ENCODE measurements at places on chromosomes 7 and 10.
A peak's percentile ranks its signal among the peaks of the same experiment; 100 is the strongest.

GRCh38 chr7:98105942-98106544, 619 bp upstream of the LMTK2 start:
- DNase-seq, result no peak

GRCh38 chr10:125083576-125083920, 76.8 kb downstream of the CTBP2 start:
- no peak for DNase-seq

GRCh38 chr7:132964876-132965275, 117.0 kb downstream of the CHCHD3 start:
- DNase-seq, result peak; percentile 64

- no peak for DNase-seq
These were observed 17.3 kb upstream of the HBP1 start for GRCh38 chr7:107151538-107151937.

GRCh38 chr7:131003634-131004033, 269.6 kb upstream of the KLF14 start:
- DNase-seq, result no peak

DNA sequence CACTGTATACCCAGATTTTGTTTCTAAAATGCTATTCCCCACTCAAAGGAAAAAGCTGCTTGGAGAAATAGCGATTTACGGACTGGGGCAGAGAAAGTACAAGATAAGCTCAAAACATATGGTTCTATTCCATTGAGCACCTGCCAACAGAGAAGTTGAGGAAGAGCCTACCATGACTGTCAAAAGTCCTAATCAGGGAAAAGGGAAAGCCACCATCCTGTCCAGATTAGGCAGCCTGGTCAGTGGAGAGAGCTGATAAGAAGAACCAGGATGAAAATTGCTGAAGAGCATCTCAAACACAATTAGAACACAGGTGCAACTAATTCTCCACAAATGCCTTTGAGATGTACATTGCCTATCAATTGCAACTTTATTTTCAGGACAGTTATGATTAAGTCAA, 104.1 kb downstream of the MYOF start:
- no peak for DNase-seq

GRCh38 chr10:18501198-18501597, 150.2 kb downstream of the NSUN6 start:
- no peak for DNase-seq

DNA sequence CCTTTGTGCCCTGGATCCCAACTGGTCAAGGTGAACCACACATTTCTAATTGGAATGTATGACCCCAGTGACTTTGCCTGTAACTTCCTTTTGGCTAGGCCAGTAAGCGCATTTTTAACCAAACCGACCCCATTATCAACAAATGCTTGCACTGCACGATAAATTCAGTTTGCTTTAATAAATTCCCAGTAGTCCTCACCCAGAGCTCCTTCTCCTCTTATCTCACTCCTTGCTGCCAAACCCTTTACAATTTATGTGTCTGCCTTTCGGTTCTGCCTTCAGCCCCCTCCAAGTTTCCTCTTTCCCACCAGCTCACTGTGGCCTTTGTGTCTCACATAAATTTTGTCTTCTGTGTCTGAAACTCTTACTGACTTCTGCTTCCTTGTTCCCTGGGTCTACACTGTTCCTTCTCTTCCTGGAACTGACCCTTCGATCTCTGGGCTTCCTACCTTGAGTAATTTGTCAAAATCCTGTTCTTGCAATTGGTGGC, 59.0 kb downstream of the TBXAS1 start:
- peak; percentile 74 for DNase-seq

DNA sequence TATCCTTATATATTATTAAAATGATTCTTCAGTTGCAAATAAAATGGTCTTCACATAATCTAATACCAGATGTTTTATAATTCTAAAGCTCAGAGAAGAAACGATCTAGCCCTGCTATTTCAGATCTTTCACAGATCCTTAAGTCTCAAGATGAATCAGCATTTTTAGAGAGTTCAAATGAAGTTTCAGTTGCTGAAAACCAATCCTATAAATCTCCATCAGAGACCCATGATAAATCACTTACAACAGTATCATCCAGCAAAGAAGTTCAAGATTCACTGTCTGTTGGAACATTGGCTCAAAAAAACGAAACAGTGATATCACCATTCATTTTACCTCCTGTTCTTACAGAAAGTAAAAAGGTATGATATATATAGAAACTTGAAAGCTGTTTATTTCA, 137.0 kb downstream of the CCDC7 start:
- no peak for DNase-seq

DNA sequence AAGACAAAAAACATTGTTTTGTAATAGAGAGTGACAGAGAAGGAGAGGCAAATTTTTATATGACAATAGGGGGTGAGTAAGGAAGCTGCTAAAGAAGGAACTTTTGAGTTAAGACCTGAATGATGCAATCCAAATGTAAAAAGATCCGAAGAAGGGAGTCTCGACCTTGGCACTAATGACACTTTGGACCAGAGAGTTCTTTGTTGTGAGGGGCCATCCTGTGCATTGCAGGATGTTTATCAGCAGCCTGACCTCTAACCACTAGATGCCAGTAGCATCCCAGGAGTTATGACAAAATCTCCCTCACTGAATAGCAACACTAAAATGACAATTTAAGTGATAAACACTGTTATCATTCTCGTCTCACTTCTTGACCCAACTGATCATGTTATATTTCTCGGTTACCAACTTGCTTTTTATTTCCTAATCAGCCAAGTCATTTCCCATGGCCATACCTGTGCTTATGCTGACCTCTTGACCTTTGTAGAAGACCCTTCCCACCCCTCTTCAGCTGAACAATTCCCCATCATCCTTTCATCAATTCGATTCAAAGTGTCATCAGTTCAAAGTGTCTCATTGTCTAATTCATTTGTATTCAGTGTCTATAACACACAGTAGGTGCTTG, 30.0 kb downstream of the DGKI start:
- DNase-seq, result no peak

DNA sequence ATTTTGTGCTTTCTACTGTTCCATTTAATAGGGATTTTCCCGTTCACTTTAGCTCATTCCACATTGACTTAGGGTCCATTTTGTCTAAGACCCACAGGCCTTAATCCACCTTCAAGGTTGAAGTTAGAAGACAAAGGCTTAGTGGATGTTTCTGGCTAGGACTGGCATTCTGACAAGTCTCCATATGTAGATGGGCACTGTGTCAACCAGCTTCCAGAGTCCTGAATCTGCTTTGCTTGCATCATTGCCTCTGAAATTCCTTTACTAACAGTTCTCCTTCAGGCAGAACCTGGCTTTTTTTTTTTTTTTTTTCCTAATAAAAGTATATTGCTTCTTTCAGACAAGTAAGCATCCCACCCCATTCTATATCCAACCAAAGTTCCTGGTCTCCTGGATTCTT, 69.6 kb upstream of the PDCD4 start:
- DNase-seq, result no peak

DNA sequence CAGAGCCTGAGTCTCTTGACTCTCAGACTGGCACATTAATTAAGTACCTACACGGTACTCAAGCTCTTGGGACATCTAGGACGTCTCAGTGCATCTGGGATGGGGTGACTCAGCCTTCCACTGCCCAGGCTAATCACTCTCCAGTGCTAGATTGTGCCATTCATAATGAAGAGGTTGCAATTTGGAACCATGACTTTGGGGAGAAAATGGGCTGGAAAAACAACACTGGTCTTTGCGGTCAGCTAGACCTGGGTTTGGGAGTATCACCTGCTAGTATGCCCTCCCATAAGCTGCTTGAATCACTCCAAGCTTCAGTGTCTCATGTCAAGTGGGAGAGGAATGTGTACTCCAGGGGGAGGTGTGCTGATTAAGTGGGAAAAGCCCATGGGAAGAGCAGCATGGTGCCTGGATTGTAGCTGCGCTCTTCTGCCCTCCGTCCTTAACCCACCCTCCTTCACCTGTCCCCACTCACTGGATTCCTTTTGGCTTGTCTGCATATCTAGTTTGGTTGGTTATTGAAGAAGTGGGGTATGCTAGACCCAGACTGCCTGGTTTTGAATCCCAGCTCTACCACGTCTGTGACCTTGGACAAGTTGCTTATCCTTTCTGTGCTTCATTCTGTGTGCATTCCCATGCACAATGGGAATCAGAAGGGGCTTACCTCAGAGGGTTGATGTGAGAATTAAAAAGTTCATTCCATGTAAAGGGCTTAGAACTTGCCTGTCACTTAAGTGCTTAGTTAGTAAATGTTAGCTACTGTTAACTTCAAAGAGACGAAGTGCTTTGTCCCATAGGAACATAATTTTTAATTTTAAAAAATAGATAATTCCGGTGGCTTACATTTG, 3.8 kb downstream of the NFE2L3 start:
- DNase-seq, result peak; percentile 7

GRCh38 chr10:109737626-109738025, 185.7 kb downstream of the XPNPEP1 start:
- DNase-seq, result no peak

DNA sequence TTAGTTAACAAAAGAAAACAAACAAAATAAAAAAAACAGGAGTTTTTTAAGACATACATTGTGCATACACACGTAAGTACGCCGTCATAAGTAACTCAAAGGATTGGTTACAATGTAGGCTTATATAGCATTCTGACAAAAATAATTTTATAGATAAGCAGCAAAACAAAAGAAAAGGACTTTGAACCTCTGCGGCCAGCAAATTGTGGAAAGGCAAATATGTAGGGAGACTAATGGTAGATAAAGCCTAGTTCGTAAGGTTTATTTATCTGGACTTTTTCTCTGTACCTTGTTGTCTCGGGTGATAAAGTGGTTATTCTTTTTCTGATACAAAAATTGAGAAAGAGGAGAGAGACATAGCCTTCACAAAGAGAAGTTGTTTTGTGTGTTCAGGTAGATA, 891.9 kb downstream of the CNTNAP2 start:
- DNase-seq, result no peak

GRCh38 chr10:125087191-125087896, 73.0 kb downstream of the CTBP2 start:
- DNase-seq, result no peak

GRCh38 chr10:43068136-43068395, 8.8 kb upstream of the RET start:
- DNase-seq, result no peak
